ENCODE measurements at places on chromosomes 11 and 22.
A peak's percentile ranks its signal among the peaks of the same experiment; 100 is the strongest.

GRCh38 chr11:76588455-76589325, 81.9 kb downstream of the LRRC32 start:
- DNase-seq, result no peak

- no peak for DNase-seq
These were observed 13.7 kb downstream of the MFNG start for GRCh38 chr22:37472418-37473006.

GRCh38 chr11:11569936-11570491, 51.8 kb downstream of the GALNT18 start:
- DNase-seq, result peak; percentile 45

GRCh38 chr11:57500515-57500914, 15.0 kb downstream of the SLC43A1 start:
- DNase-seq, result no peak

GRCh38 chr11:2103668-2104523, 35.3 kb downstream of the IGF2 start:
- DNase-seq, result no peak
